Ecto neural progenitor cell (in vitro differentiated cells): ENCODE measurements at places on chromosomes 4 and X.

DNA sequence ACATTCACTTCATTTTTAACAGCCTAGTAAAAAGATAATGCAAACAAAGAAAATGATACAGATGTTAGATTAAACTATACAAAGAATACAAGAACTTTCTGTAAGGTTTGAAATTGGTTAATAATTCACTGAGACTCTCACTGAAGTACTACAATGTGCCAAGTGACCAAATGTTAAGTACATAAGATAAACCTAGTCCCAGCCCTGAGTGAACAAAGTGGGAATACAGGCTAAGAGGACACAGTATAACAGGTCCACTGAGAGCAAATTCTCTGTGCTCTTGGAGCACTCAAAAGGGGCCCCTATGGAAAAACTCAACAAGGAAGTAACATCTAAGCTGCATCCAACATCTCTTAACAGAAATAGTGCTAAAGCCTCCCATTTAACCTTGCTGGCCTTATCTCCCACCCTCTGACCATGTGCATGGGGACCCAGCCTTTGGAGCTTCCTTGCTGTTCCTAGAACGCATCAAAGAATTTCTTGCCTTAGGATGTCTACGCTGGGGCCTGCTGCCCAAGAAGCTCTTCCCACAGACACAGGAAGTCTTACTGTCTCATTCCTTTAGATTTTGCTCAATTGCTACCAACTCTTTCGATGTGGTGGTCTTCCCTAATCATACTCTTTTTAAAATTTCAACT lies 113.4 kb downstream of the ZAR1 start:
- DNase-seq: no peak

- no peak for DNase-seq
Measured at GRCh38 chr4:8901335-8901734, 29.7 kb upstream of the HMX1 start.

GRCh38 chr4:78565971-78566372 lies 14.4 kb downstream of the ANXA3 start:
- DNase-seq: no peak

- no peak for DNase-seq
Measured at GRCh38 chr4:100848841-100849240, 331.0 kb upstream of the EMCN start.

DNA sequence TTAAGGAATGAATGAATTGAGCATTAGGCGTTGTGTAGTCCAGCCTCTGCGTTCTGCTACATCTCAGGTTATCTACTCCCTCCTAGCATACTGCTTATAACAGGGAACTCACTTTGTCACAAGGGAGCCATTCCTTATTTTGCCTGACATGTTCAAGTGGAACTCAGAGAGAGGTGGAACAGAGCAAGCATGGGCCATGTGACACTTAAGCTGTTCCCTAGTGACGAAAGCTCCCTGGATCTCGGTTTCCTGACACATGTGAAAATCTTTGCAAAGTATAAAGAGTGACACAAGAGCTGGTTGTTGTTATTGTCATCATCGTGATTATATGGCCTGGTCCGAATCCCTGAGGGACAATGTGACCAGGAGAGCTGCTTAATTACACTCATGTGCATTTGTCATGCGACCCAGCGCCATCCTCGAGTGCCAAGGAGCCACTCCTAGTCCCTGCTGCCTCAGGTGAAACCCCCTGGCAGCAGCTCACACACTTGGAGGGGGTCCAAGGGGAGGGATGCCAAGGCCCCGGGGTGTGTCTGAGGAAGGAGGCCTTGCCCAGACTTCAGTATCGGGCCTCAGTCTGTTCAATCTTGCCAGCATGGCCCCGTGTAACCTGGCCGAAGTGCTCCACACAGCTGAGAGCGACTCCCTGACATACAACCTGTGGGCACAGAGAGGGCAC lies 98.5 kb upstream of the MAP3K15 start:
- no peak for DNase-seq

- DNase-seq: no peak
Measured at GRCh38 chr4:97912156-97912555, 231.1 kb downstream of the STPG2 start.

- DNase-seq: no peak
Measured at GRCh38 chr4:143391895-143392294, 55.2 kb downstream of the GAB1 start.

GRCh38 chrX:16436348-16437188 lies 213.4 kb upstream of the S100G start:
- peak; percentile 85 for DNase-seq

DNA sequence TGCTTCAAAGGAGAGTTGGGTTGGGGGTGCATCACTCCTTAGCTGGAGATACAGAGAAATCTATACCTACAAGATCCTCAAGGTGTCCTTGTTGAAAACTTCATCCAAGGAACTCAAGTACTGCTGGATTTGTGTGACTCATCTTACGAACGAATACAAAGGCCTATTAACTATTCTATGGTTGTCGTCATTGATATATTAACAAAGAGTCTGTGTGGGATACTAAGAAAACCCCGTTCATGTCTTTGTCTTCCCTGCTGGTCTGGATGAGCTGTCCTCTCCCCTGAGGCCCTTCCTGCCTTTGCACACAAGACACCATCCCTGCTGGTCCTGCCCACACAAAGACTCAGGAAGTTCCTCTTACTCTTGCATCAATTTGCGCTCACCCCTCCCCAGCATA lies 54.9 kb upstream of the IRF2 start:
- DNase-seq: no peak

DNA sequence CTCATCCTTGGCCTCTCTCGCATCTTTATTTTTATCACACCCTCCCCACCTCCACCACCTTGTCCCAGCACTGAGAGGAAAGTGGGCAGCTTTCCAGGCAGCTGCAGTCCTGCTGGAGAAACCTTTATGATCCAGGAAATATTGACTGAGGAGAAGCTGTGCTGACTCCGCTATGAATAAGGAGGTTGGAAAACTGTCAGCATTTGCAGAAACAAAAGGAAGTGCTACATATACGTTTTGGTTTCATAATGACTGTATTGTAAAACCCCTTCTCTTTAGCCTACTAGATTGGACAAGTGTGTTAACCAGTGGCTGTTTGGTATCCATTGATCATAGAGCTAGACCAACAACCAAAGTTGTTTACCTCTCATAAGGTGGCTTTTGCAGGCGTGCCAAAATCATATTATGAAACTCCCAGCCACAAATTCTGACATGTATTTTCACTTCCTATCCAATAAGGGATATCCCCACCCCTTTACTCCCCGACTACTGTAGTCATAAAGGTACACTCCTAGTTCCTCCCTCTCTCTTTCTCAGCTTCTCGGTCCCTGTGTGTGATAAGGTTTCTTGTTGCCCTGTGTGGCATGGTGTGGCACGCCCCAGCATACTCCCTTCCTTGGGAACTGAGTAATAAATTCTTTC lies 88.4 kb downstream of the GPR143 start:
- no peak for DNase-seq

- no peak for DNase-seq
Measured at GRCh38 chrX:137032341-137032694, 1.5 kb downstream of the GPR101 start.

- no peak for DNase-seq
Measured at GRCh38 chr4:110886270-110886669, 263.4 kb upstream of the PITX2 start.

DNA sequence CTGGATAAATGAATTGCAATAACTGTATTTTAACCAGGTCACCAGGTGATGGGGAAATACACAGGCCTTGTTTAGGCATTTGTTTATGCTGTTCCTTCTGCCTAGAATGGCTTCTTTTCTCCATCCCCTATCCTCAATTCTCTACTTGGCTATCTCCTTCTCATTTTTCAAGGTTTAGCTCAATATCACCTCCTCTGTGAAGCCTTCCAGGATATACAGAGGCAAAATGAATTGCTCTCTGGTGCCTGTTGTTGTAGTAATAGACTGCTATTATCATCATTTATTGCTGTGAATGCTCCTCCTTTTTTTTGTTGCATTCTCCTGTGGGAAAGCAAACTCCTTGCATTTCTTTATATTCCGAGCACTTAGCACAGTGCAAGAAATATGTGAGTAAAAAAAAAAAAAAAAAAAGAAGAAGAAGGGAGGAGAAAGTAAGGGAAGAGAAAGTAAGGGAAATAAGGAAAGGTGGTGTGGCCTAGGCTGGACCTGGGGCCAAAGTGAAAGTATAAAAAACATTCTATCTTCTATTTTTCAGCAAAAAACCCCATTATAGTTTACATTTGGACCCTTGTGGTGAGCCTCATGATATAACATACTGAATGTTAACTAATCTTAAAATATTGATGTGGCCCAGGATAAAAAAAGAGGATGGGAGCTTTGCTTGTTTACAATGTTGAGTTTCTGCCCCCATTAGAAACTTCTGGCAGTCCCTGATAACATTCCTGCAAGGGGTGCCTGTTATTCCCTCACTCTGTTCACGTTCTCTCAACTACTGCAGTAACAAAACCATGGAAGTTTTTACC lies 6.3 kb upstream of the STK26 start:
- no peak for DNase-seq

- DNase-seq: no peak
Measured at GRCh38 chrX:152537373-152537772, 86.3 kb upstream of the GABRA3 start.

- no peak for DNase-seq
Measured at GRCh38 chrX:9578083-9578779, 113.4 kb downstream of the TBL1X start.

DNA sequence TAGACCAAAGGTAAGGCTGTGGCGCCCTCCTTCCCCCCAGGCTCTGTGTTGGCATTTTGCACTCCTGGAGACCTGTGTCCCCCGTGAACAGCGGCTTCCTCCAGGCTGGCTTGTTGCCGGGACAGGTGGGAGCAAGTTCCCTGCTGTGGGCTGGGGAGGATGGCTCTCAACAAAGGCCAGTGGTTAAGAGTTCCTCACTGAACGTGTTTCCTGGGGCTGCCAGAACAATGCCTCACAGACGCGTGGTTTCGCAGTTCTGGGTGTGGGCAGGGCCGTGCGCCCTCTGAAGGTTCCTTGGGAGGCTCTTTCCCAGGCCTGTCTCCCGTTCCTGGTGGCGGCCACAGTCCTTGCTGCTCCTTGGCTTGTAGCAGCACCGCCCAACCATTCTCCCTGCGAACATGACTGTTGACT lies 33.4 kb downstream of the NELFA start:
- DNase-seq: no peak

DNA sequence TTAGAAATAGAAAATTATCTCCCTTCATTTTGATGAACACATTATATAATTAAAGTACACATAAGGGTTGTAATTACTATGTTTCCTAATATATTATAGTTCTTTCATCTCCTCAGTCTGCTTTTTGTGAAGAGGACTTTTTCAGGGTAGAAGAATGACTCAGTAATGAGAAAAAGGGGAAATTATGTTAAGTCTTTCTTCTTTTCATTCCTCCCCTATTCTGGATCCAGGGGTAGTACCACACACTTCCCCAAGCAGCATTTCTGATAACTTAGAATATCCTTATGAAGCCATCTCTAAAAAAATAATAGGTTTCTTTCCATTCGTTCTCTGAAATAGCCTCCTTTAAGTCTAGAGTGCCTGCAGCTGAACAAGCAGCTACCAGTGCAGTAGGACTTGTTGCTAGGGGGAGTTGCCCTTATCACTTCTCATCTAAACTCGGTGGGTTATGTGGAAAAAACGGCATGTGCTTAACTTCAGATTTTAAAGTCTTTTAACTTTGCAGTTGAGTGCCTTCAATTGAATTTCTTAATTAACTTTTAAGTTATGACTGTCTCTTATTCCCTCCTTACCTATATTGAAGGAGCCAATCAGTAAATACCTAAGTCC lies 184.8 kb downstream of the ARHGAP24 start:
- no peak for DNase-seq

GRCh38 chr4:22493523-22493922 lies 22.3 kb downstream of the ADGRA3 start:
- no peak for DNase-seq

GRCh38 chrX:48937054-48937907 lies 18.5 kb upstream of the PIM2 start:
- no peak for DNase-seq

DNA sequence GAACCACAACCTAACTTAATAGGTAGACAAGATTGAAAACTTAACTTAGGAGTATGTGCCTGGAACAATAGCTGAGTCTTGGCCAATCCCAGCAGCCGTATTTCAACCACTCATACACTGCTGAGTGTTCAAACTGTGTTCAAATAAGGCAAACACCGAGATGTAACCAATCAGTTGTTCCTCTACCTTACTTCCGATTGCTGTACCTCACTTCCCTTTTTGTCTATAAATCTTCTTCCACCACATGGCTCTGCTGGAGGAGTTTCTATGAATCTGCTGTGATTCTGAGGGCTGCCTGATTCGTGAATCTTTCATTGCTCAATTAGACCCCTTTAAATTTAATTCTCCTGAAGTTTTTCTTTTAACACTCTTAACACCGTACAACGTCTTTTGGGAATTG lies 108.0 kb downstream of the ANAPC4 start:
- DNase-seq: no peak

GRCh38 chr4:108117418-108118182 lies 51.1 kb downstream of the LEF1 start:
- DNase-seq: peak; percentile 78

GRCh38 chr4:182628544-182628943 lies 288.6 kb downstream of the DCTD start:
- DNase-seq: no peak

GRCh38 chr4:82957045-82957444 lies 53.6 kb downstream of the LIN54 start:
- DNase-seq: no peak

GRCh38 chr4:55491486-55491885 lies 55.2 kb downstream of the CLOCK start:
- no peak for DNase-seq

DNA sequence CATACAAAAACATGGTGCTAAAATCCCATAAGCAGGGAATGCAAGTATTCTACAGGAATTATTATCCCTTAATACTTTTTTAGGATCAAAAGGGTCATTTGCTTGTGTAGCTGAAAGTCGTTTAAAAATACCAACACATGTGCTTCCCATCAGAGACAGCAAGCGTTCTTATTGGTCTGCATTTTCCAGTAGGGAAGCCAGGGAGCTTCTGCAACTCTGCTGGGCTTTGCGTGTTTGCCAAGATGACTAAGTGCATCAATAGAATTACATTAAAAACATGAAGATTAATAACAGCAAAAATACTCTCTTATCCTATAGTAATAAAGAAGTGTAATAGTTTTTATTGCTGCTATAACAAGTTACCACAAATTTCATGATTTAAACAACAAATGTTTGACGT lies 111.2 kb downstream of the QDPR start:
- DNase-seq: no peak

DNA sequence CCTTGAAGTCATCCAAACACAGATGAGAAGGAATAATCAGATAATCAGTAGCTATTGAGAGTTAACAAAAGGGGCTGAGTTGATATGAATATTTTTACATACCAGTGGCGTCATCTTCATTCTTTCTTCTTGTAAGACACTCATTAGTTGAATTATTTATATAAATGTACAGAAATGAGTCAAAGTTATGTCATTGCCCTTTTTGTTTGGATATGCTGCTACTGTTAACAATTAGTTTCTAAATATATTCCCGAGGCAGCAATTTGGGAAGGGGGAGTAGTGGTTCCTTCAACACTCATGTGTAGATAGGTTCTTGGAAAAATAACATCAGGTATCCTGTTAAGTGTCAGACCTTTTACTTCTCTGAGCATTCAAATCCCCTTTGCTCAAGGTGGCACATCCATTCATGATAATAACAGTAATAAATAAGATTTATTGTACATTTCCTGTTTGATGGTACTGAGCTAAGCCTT lies 436.6 kb downstream of the SPRY1 start:
- DNase-seq: no peak
